Fibroblast of upper back skin (primary cell): ENCODE measurements at places on chromosomes 7 and 10.

DNA sequence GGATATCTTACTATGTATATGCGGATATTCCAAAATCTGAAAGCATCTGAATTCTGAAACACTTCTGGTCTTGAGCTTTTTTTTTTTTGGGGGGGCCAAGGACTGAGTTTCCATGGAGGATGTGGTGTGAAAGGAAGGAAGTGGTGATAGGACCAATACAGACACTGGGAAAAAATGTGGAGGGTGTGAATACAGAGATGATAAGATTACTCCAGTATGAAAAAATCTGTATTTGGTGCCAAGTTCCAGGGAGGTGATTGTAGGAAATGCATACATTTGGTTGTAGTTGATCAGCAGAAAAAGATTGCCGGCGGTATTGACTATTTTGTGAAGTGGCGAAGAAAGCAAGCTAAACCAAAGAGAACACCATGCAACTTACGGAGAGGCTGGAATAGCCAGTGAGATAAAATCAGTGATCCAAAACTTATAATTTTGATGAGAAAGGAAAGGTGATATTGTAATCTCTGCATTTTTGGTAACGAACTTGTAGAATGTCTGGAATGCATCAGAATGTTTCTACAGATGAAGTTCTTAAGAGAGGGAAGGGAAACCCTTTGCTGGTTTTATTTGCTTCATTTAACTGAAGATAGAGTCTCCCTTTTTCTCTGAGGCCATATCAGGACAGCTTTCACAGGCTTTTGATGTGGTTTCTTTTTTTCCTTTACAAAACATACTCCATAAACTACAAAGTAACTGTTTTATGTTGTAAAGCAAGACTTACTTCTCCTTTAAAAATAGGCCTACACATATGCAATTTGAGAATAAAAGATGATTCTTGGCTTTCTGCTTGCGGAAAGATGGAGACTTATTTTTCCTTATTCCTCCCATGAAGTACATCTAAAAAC, 6.0 kb downstream of the WDR37 start:
- DNase-seq: peak; percentile 65

- no peak for DNase-seq
Observed at GRCh38 chr10:131532745-131533341, 221.3 kb upstream of the TCERG1L start.

DNA sequence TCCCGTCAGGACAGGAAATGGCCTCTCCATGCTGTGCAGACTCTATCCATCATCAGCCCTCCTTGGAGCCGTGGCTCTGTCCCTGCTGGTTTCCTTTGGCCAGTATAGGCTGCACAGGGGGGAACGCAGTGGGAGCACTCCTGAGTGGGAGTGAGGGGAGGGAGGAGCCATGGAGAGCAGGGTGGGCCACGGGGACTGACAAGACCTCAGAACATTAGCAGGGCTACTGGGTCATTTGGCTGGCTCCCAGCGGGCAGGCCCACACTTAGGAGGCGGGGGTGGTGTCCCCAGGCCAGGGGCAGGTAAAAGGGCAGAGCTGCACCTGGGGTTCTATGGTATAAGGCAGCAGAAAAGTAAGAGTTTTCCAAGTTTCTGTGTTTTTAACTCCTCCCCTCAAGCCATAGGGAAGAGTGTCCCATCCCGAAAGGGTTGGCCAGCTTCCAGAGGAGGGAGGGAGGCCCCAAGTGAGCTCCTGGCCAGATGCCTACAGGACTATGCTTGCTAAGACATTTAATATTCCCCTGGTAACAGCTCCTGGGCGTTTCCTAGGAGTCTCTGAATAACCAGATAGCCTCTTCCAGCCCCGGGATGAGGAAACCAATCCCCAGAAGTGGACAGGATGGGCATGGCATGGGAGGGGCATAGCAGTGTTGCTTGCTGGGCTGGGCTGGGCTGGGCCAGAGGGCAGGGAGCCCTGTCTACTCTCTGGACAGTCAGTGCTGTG, 5.5 kb upstream of the OPN4 start:
- peak; percentile 76 for DNase-seq

DNA sequence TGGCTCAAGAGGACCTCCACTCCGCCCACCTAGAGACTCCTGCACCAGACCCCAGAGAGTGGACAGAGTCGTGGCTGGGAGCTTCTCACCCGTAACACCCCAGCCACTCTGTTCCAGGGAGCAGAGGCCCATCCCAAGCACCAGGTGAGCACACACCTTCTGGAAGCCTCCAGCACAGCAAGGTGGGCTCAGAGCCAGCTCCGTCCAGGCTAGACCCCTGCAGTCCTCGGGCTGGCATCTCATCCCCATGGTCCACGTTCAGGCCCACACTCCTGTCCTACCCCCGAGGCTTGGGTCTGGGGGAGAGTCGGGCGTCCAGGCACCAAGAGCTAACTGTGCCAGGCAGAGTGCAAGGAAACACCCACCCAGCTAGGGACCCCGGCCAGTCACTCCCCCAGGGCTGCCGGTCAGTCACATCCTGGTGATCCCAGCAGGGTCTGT, 13.2 kb downstream of the PDGFA start:
- no peak for DNase-seq

DNA sequence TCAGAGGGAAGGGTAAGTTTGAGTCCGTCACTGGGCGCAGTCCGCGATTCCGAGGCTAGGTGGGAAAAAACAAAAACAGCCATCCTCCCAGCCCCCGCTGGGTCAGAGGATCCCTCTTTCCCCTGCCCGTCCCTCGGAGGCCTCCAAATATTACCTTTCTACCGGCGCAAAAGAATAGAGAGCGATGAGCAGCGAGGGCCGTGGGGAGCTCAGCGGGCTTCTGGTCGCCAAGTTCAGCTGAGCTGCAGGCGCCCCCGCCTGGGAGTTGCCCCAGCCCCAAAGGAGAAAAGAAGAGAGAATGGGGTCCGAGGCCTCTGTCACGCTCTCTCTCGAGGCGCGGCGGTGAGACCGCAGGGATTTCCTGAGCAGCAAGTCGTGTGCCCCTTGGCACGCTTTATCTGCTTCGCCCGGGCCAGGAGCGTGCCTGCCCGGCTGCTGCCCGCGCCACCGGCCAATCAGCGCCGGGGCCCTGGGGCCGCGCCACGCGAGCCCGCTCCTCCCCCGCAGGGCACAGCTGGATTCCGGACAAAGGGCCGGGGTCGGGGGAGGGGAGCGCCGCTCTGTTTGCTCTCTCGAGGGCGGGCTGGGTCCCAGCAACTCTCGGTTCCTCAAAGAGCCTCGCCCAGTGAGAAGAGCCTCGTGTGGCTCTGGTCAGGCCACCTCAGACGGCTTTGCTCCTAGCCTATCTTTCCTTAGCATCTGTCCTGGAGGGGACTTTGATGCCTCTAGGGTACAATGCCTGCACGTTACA, at the start of gene NEUROG3:
NEUROG3 (minus strand) TSS at position 367 of the 751 bp plus-strand sequence. CDS start 379 bp downstream, outside the sequence.
- no peak for DNase-seq

GRCh38 chr7:22486597-22486996, 13.4 kb downstream of the STEAP1B start:
- no peak for DNase-seq

- no peak for DNase-seq
Observed at GRCh38 chr10:72330069-72330426, 24.7 kb downstream of the DNAJB12 start.

- peak; percentile 59 for DNase-seq
Observed at GRCh38 chr7:47253650-47254080, 328.2 kb downstream of the TNS3 start.

DNA sequence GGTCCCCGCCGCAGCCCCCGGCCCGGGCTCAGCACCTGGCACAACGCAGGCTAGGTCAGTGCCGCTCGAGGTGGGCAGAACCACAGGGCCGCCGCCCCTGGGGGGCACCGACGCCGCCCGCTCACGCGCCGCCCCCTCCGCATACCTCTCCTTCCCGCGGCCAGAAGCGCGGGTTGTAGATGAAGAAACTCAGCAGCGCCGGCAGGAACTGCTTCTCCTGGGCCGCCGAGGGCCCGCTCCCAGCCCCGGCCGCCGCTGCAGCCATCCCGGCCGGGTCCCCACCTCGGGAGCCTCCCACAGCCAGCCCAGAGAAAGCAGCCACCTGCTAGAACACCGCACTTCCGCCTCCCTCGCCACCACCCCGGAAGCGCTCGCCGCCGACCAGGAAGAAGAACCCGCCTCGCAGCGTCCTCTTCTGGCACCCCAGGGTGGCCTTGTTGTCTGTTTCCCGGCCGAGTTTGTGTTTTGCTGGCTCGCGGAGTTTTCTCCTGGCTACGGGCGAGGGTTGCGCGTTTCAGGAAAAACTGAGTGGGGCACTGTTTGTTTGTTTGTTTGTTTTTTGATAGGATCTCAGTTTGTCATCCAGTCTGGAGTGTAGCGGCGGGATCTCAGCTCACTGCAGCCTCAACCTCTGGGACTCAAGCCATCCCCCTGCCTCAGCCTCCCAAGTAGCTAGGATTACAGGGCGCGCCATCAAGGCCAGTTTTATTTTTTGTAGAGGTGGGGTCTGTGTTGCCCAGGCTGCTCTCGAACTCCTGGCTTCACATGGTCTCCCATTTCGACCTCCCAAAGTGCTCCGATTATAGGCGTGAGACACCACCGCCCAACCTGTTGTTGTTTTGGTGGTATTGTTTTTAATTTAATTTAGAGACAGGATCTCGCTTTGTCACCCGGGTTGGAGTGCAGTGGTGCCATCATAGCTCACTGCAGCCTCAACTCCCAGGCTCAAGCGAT, 17.7 kb downstream of the OCM2 start:
- peak; percentile 67 for DNase-seq

GRCh38 chr7:105164751-105165150, 150.7 kb downstream of the KMT2E start:
- DNase-seq: no peak

DNA sequence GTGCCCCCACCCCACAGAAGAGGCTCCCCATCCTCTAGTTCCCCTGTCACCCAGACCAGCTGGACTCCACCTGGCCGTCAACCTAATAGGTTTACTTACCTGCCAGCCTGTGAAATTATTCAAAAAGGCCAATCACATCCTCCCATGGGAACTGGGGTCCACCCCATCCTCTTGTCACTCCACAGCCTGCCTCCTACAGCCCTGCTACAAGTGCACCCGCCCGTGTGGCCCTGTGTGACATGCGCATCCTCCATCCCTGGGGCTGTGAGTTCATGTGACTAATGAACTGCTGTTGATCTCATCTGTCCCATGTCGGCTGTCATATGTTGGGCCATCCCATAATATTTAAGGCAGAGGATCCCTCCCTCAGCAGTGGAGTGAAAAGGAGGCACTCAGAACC, 39.4 kb downstream of the AOC1 start:
- no peak for DNase-seq

DNA sequence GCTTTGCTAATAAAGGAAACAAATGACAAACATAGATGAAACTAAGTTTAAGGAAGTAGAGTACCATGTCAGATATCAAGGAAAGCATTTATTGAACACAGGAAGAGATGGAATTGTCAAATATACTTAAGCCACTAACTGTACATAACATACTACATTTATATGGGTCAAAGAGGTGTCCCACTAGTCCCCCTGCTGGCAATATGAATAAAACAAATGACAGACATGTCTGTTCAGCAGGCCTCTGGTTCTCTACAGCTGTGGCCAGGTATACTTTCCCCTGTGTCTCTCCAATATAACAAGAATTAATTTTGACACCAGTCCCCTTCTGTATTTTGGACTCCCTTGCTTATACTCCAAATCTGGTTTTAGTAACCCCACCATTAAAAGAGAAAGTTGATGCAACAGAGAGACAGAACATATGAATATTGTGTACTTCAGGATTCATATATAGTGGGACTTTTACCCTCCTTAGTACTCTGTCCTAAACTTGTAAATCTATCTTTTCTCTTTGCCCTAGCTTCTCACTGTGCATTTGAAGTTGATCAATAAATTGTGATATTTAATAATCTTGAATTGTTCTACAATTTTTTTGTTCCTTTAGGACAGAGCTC, 42.9 kb downstream of the CD36 start:
- peak; percentile 43 for DNase-seq

DNA sequence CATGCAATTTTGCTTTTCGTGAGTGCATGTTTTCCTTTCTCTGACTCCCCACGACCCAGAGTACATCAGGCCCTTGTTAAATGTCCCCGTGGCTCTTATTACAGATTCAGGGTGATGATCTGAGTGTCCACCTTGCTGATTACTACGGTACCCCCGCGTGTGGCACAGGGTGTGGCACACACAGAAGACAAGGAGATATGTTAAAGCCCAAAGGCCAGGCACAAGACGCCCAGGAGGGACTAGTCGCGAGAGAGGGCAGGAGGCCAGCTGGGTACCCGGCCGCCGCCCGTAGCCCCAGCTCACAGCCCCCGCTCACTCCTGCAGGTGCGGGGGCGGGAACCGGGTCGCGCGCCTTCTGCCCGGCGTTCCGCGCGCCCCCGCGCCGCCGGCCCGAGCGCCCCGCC, 281 bp upstream of the EXOC6 start:
- DNase-seq: no peak

DNA sequence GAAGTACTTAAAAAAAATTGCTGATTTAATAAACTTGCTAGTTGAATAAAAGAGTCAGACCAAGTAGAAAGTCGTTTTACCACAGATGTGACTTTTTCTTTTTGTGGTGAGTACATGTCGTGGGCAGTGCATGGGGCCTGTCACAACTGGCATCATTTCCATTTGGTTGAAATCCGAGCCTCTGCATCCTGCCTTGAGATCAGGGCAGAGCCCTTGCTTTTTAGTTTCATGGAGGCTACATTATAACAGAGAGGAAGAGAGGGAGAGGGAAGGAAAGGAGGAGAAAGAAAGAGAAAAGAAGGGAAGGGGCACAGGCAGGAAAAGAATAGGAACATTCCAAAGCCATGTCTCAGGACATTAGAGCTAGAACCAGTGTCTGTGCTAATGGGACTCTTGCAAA, 20.4 kb upstream of the INSYN2A start:
- no peak for DNase-seq

GRCh38 chr10:3471472-3471871, 298.9 kb upstream of the PITRM1 start:
- no peak for DNase-seq

DNA sequence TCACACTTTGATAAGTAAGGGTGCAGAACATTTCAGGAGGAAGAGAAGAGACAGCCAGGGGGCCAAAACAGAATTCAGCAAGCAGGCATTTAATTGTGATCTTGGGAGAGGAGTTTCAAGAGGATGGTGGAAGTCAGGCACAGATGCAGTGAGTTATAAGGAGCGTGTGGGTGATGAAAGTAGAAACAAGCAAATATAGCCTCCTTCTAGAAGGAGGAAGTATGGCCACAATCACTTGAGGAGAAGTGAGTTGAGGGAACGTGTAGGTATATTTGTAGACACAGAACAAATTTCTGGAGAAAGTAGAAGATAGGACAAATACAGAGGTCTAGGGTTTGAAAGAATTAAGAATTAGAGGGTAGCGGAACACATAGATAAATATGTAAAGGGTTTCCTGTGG, 165.8 kb downstream of the CACNB2 start:
- no peak for DNase-seq

DNA sequence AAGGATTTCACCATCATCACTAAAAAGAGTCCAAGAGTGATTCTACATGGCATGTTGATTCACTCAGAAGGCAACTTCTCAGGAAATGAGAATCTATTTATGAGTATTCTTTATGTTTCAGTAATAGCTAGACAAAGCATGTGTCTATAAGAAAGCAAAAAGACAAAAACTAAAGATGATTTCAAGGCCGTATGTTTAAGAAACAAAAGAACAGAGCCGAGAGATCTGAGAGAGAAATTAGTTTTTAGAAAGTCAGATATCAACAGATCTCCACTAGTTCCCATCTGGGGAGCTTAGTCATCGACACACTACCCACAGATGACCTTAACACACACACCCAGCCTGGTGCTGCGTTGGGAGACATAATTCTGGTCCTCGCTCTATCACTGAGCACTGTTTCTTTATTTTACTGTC, 21.0 kb downstream of the PIP4K2A start:
- peak; percentile 61 for DNase-seq
